ENCODE measurements at places on chromosomes 2 and 18. TPM values are rescaled to one million over a fixed set of nuclear protein-coding genes. Genes with fewer than 3 reads are reported as not detected.

The POTEI gene
- total RNA-seq = not detected

The ASPRV1 gene
- 0.29 TPM for total RNA-seq

The IHH gene
- under 0.01 TPM for total RNA-seq

The SCYGR4 gene
- total RNA-seq = not detected

The ANKRD29 gene
- 20.9 TPM for total RNA-seq

The DPP4 gene
- total RNA-seq = 256 TPM

The FSHR gene
- total RNA-seq = 0.29 TPM

The ACVR1 gene
- 52.5 TPM for total RNA-seq

The CBLN2 gene
- not detected for total RNA-seq

The TMEM169 gene
- 0.88 TPM for total RNA-seq

The FOXD4L1 gene
- total RNA-seq = under 0.01 TPM

The ST8SIA5 gene
- total RNA-seq = under 0.01 TPM

The MOGAT1 gene
- total RNA-seq = not detected

The CDH19 gene
- not detected for total RNA-seq

The TMEM17 gene
- total RNA-seq = 3.3 TPM

The ELOA2 gene
- total RNA-seq = not detected

The IAH1 gene
- total RNA-seq = 56.6 TPM

The MAP3K20 gene
- total RNA-seq = 56.1 TPM

The HOXD12 gene
- total RNA-seq = not detected

The GKN2 gene
- not detected for total RNA-seq

The TET3 gene
- 8.0 TPM for total RNA-seq

The CENPA gene
- 2.9 TPM for total RNA-seq

The CDCA7 gene
- 1.1 TPM for total RNA-seq

The RNF125 gene
- total RNA-seq = 0.59 TPM

The TMEFF2 gene
- under 0.01 TPM for total RNA-seq

The DES gene
- total RNA-seq = 1.2 TPM

The SIGLEC15 gene
- 8.0 TPM for total RNA-seq

The GALM gene
- total RNA-seq = 54.2 TPM

The CHRNG gene
- total RNA-seq = not detected

The G6PC2 gene
- not detected for total RNA-seq

The SALL3 gene
- total RNA-seq = not detected

The GAREM1 gene
- total RNA-seq = 5.0 TPM

The AGAP1 gene
- 18.5 TPM for total RNA-seq

The POTEJ gene
- total RNA-seq = not detected

The GPR75 gene
- total RNA-seq = 1.8 TPM

The ALK gene
- under 0.01 TPM for total RNA-seq

The DNAH7 gene
- 2.9 TPM for total RNA-seq

The CTAGE1 gene
- total RNA-seq = not detected

The ANKRD30B gene
- 11.5 TPM for total RNA-seq

The PRKAG3 gene
- total RNA-seq = under 0.01 TPM

The ARL5A gene
- 44.8 TPM for total RNA-seq

The SSB gene
- 94.1 TPM for total RNA-seq

The NEURL3 gene
- 0.29 TPM for total RNA-seq

All from osteoblast (primary cell).